Heart left ventricle (tissue), 16 donors: ENCODE measurements at places on chromosomes 5 and 9. TPM values are rescaled to one million over a fixed set of nuclear protein-coding genes. Genes with fewer than 3 reads are reported as not detected.

- no peak for DNase-seq
Observed at GRCh38 chr9:138040446-138041430, 163.2 kb downstream of the CACNA1B start.

DNA sequence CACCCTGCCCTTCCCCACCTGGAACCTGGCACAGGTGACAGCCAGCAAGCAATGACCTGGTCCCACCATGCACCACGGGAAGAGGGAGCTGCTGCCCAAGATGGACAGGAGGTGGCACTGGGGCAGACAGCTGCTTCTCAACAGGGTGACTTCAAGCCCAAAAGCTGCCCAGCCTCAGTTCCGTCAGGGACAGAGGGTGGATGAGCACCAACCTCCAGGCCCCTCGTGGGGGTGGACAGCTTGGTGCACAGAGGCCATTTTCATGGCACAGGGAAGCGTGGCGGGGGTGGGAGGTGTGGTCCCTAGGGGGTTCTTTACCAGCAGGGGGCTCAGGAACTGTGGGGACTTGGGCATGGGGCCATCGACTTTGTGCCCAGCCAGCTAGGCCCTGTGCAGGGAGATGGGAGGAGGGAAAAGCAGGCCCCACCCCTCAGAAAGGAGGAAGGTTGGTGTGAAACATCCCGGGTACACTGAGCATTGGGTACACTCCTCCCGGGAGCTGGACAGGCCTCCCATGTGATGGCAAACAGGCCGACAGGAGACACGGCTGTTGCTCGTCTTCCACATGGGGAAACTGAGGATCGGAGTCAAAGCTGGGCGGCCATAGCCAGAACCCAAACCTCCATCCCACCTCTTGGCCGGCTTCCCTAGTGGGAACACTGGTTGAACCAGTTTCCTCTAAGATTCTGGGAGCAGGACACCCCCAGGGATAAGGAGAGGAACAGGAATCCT, 1.9 kb downstream of the CEL start:
- DNase-seq = no peak

DNA sequence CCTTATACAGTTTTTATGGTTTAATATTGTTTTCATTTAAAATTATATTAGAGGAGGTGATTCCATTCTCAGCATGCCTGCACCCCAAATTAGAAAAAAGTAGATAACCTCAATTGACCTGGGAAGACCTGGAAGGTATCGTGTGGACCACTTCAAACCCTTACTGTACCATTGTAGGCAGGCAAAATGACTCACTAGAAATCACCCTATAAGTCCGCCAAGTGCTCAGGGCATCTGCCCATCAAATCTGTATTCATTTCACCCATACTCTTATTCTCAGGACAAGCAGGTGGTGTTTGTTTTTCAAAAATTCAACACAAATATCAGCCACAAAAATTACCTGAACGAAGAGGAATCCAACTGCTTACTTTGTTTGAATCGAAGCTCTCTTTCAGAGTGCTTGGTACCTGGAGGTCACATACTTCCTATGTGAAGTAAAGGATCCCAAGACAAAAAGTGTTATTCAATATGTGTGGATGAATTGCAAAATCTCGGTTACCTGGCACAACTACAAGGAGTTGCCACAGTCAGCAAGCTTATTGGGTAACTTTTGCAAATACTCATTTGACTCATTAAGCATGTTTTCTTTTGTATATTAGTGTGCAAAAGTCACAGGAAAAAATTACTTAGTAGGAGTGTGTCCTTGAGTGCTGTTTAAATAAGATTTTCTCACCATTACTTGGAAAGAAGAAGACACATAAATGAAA, 216.2 kb downstream of the ENC1 start:
- no peak for DNase-seq

DNA sequence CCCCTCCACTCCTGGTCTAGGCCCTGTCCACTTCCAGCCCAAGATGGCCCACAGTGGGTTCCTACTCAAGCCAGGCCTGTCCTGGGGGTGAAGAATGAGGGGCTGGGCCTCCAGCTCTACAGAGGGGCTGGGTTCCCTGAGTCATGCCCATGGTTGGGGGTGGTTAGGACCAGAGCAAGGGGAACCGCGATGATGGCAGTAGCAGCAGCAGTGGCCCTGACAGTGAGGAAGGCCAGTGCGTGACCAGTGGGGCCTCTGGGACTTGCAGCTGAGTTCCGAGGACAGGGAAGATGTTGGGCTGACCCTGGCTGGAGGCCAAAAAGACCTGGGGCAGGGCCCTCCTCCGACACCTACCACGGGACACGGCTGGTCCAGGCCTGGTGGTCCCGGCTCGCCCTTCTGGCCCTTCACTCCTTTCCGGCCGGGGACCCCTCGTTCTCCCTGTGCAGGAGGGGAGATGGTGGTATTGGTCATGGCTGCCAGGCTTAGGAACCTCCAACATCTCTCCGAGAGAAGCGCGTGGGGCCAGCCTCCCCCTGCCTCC, 9.2 kb upstream of the PHYKPL start:
- no peak for DNase-seq

GRCh38 chr5:135886136-135886535, 9.5 kb downstream of the IL9 start:
- DNase-seq = no peak

GRCh38 chr5:69206528-69207190, 17.3 kb downstream of the CENPH start:
- no peak for DNase-seq

GRCh38 chr5:138025285-138025684, 7.6 kb downstream of the FAM13B start:
- DNase-seq = no peak

- DNase-seq = no peak
Observed at GRCh38 chr5:138455232-138455930, 9.9 kb upstream of the EGR1 start.

GRCh38 chr5:172167895-172168294, 20.1 kb downstream of the STK10 start:
- DNase-seq = peak; percentile 62

DNA sequence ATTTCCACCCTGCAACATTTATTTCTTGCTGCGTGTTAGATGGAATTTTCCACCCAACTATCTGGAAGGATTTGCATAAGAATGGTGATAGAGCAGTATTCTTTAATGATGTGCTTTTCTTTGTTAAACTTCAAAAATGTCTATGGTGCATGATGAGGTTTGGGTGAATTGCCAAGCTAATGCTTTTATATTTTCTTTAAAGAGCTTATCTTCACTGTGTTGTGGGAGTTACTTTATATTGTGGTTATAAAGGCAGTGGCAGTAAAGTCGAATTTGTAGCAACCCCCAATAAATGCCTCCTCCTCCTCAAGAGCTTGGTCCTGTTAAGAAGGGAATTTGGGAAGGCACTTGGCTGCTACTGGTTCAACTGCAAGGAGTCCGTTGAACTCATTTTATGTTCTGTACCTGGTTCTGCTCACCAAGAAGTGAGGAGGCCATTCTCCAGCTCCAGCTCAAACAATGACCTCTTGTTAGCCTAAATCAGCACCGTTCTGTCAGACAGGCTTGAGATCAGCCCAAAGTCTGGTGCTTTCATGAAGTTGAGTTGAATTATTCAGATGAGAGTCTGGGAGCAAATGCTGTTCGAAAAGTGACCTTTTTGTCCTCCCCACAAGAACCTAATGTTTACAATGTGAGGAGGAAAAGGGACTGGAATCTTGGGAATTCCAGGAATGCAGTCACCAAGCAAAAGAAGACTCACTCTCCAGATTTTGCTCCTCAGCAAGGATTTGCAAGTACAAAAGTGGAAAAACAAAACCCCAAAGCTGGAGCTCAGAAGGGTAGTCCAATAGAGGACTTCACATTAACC, 217.0 kb downstream of the TMEM38B start:
- no peak for DNase-seq

DNA sequence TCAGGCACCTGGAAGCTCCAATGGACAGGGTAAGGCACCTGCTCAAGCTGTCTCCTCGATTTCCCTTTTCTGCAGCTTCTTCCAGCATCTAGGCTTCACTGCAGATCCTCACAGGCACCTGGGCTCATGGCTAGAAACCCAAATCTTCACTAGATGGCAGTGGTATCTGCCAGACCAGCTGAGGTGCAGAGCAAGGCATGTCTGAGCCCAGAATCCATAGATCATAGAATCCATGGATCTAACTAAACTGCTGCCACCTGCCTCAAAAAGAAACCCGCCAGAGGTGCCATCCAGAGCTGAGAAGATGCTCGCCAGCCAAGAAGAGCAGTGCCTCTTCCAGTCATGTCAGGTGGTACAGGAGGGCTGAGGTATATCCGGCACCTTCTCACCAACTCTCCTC, 6.9 kb downstream of the SHC3 start:
- no peak for DNase-seq

DNA sequence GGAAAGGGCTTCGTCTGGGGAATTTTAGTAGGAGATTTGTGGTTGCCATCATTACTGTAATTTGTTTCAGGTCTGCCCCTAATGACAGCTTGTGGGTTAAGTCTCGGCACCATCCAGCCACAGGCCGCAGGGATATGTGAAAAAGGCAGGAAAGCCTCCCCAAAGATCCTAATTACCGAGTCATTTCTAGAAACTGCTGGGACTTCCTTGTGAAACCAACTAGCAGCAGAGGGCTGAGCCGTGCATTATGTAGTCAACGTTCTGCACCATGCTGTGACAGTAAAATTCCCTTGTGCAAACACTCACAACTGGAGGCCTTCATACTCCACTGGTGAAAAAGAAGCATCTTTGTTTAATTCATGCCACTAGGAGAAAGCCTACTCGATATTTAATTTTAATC, 230.3 kb downstream of the MPDZ start:
- DNase-seq = no peak

DNA sequence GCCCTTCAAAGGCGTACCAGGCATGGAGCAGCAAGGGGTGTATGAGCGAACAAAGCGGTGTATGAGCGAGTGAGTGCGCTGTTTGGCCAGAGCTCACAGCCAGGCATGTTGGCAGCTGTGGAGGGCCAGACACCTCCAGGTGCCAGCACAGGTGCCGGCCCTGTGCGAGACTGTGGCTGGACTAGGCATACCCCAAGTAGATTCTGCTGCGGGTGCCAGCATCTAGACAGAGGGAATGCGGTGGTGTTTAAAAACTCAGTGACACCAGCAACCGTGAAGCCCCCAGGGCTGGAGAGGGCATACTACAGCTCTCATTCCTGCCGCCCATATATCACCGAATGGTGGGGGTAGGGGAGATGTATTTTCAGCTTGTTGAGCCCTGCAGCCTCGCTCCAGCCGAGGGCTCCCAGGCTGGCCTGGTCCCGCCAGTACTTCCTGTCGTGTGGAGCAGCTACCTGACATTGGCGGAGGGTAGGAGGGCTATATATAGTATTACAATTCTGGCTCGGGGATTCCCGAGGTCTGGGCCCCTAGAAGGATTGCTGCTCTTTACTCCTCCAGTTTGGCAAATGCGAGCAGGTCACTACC, 1829.6 kb upstream of the NUDT12 start:
- DNase-seq = no peak

- DNase-seq = no peak
Observed at GRCh38 chr9:106291786-106292185, 571.2 kb upstream of the ZNF462 start.

The GPR150 gene
- total RNA-seq = not detected

The SH2D3C gene
- 25.9 TPM for total RNA-seq

The IL3 gene
- total RNA-seq = not detected

The RAPGEF6 gene
- 10.0 TPM for total RNA-seq

The LMBRD2 gene
- 10.7 TPM for total RNA-seq

The PLEKHG4B gene
- 0.34 TPM for total RNA-seq

The TAS2R1 gene
- total RNA-seq = not detected
